ENCODE measurements at places on chromosomes 4 and X.

GRCh38 chr4:150158041-150158440 is 79.8 kb downstream of the DCLK2 start:
- DNase-seq = no peak

GRCh38 chrX:113849408-113849807 is 734.5 kb upstream of the HTR2C start:
- no peak for DNase-seq

DNA sequence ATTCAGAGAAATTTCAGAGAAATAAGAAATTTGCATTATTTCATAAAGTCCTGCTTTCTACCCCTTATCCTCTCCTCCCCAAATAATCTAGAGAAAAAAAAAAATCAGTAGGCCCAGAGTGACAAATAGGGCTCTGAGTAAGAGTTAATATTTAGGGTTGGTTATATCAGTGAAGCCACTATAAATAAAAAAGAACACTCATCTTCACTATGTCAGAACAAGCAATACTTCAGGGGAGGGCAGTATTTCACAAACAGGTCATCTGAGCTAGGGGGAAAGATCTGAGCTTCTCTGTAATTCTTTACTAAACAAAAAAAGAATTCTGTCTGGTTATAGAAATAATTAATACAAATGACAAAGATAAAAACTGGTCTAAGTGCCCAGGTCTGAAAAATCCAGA is 39.4 kb downstream of the PDE5A start:
- DNase-seq = no peak

DNA sequence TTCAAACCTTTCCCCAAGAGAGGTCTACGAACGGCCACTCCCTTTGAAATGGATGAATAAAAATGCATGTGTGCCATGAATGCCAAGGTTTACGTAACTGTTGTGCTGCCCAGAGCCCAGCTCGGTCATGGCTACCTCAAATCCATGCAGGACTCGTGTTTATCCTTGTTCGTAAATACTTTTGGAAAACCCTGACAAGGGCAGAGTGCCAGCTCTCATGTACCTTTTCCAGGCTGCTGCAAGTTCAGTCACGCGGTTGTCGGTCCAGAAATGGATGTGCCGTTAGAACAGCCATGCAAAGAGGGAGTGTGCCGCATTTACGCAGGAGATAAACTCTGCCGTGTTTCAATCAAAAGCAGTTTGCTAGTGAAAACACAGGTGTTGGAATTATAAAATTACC is 123.4 kb downstream of the AMELX start:
- no peak for DNase-seq

GRCh38 chr4:55359397-55359916 is 13.4 kb downstream of the SRD5A3 start:
- DNase-seq = no peak

GRCh38 chr4:8831221-8832112 is 40.2 kb downstream of the HMX1 start:
- no peak for DNase-seq

DNA sequence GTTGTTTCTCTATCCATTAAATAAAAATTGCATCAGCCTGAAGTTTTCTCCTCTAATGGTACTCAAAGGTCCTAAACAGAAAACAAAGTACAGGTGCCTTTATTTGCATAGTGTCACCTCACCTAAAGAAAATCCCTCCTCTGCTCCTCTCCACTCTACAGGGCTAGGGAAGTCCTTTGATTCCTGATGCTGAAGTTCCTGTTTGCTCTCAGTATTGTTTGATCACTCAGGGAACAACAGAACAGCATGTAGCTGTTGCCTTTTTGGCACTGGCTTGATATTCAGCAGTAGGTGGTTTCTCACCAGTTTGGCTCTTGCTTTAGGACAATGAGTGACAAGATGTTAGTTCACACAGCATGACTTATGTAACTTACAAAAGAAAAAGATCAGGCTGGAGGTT is 156.2 kb upstream of the SLC7A11 start:
- no peak for DNase-seq

DNA sequence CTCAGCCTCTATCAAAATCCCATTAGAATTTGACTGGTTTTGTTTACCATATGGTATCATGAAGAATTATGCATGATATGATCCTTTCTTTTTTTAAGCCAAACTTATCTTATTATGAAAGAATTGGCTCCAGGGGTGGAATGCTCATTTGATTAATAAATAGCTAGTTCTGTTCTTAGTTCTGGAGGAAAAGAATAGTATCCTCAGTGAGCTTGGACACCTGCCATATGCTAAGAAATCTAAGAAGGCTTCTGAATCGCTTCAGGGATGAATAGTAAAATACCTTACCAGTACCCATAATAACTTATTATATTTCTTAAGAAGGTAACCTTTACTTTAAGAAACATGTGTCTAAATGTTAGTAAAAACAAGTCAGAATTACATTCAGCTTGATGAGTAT is 803.6 kb downstream of the ADGRL3 start:
- no peak for DNase-seq

DNA sequence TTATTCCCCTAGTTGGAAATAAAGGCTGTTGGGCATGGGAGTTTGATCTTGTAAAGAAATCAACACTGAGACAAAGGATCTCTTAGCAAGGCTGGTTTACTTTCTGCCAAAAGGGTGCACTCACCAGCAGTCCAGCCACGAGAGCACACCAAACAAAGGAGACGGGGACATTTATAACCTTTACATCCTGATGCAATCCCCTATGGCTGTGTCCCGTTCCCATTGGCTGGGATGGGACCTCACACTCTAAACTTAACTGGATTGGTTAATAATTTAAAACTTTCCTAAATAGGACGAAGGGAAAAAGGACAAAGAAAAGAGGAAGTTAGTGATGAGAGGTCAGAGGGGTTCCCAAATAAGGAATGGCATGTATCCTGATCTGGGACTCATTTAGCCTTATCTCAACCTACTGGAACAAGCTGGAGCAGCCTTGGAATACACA is 17.9 kb downstream of the METAP1 start:
- DNase-seq = no peak

GRCh38 chrX:36869457-36869856 is 138.7 kb upstream of the FAM47C start:
- DNase-seq = no peak

GRCh38 chrX:10756441-10756840 is 136.1 kb upstream of the MID1 start:
- DNase-seq = peak; percentile 3

DNA sequence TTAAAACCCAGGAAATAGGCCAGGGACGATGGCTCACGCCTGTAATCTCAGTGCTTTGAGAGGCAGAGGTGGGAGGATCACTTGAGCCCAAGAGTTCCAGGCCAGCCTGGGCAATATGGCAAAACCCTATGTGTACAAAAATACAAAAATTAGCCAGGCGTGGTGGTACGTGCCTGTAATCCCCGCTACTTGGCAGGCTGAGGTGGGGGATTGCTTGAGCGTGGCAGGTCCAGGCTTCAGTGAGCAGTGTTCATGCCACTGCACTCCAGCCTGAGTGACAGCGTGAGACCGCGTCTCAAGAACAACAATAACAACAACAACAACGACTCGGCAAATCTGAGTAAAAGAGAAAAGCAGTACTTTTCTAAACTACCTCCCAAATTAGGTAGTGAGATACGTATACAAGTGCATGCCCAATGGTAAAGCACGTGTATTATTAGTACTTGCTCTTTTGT is 13.0 kb upstream of the NDUFC1 start:
- DNase-seq = no peak

- peak; percentile 34 for DNase-seq
Measured at GRCh38 chr4:102439236-102439614, 61.9 kb upstream of the NFKB1 start.

GRCh38 chr4:147550626-147551246 is 66.5 kb upstream of the TMEM184C start:
- no peak for DNase-seq

DNA sequence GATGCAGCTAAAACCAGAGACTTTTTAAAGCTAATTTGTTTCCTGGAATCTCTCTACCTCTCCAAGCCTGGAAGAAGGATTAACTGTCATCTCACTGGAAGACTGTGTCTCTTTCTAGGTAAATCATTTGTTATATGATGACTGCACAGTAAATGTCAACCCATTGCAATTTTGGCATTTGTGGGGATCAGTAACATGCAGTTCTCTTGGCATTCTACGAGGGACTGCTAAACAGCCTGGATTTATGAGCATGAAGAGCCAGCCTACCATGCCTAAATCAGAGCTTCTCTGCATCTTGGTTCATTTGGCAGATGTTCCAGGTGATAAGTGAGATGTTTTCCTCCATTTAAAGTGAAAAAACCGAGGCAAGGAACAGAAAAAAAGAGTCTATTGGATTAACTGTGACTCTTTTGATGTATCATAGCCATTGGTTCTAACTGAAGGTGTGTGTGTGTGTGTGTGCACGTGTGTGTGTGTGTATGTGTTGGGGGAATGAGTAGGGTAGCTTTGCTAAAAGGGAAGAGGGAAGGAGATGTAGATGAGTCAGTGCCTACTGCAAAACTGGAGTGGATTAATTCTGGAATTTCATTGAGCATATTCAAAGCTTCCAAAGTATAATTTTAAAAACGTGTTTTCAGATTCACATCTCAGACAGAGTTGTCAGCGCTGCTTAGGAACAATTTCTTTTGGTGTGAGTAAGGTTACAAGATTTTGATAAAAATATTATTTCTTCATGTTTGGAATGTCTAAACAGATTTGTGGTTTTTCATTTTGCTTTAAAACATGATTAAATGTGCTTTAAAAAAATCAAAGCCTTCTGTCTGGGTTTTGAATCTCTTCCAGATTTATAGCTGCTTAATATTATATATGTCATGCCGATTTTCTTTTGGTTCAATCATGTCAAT is 123.2 kb upstream of the LNX1 start:
- DNase-seq = no peak

DNA sequence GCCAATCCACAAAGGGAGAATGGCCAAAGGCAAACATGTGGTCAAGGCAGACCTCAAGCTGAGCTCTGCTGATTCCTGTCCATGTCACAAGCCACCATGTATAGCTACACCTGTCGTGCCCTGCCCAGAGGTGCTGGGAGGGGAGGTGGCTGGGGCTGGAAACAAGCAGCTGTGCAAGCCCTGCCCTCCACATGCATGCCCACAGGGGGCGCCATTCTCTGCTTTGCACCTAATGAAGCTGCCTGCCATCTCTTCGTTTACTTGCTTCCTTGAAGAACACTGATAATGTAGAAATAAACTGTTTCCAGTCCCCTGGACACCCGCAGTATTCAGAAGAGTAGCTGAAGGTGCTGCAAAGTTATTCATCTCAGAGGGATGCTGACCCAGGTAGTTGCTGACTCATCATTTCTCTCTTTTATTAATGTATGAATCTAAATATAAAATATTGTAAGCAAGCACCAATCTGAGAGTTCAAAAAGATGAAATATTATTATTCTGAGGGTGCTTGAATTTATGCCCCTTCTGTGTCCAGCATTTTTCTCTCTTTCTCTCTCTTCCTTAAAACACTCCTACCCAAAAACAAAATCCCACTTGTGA is 278.6 kb downstream of the ADGRA3 start:
- no peak for DNase-seq

DNA sequence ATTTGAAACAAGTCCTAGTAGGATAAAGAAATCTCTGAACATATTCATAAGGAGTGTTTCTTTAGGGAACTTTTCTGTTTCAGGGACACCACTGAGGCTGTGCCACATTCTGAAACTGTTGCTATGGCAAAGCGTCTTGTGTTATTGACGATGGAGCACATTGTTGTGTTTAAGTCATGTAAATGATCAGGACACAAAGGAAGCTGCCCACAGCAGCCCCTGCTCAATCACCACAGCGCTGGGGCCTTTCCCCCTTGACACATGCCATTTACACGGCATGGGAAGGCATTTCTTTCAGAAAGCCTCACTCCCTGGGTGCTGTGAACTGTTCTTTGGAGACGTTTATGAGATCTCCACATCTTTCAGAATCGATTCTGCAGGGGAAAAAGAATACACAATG is 39.8 kb upstream of the MID1 start:
- no peak for DNase-seq

- DNase-seq = no peak
Measured at GRCh38 chrX:147378767-147379166, 533.0 kb upstream of the FMR1 start.

DNA sequence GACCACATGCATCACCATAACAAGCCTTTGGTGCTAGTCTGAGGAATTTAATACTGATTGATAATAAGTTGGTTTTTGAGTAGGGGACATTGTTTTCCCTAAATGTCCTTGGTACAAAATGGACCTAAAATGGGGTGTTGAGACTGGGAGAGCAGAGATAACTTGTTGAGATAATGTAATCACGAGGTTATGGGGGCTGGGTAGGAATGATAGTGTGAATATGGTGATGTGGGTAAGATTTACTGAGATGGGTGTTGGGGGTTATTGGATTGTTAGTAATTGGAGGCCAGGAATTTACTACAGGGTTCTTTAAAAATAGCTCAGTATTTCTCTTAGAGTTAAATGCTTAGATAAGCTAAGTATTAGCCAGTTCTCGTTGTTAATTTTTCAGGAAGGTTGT is 3.9 kb downstream of the BMP2K start:
- DNase-seq = no peak

GRCh38 chr4:99485212-99485611 is 25.6 kb upstream of the C4orf17 start:
- no peak for DNase-seq

- DNase-seq = no peak
Measured at GRCh38 chr4:7487998-7488671, 53.4 kb upstream of the PSAPL1 start.

DNA sequence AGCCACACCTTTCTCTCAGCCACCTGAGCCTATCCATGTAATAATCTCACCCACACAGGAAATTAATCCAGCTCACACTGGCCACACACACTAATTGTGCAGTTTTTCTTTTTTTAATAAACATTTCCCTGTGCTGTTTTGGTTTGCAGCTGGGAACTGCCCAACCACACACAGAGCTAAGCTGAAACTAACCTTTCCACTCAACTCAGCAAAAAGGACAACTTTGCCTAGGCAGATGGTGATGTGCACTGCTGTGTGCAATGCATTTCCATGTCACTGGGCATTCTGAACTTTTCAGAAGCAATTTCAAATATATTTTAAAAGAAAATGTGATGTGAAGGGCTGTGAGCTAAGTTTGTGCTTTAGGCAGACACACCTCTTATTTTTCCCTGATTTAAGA is 70.0 kb upstream of the TLL1 start:
- no peak for DNase-seq

DNA sequence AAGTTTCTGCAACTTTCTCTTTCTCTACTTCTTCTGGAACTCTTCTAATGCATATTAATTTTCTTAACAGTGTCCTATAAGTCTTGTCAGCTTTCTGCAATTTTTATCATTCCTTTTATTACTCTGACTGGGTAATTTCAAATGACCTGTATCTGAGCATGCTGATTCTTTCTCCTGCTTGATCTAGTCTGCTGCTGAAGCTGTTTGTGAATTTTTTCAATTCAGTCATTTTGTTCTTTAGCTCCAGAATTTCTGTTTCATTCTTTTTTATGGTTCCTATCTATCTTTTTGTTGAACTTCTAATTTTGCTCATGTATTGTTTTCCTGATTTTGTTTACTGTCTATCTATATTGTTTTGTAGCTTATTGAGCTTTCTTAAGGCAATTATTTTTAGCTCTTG is 1.5 kb upstream of the KLKB1 start:
- no peak for DNase-seq

GRCh38 chr4:76283900-76284299 is 22.6 kb upstream of the STBD1 start:
- DNase-seq = no peak

- DNase-seq = no peak
Measured at GRCh38 chr4:81550388-81550859, 78.7 kb upstream of the RASGEF1B start.

GRCh38 chr4:5203309-5203992 is 152.2 kb downstream of the STK32B start:
- no peak for DNase-seq
